ENCODE measurements at places on chromosomes 3 and 15.

- H3K36me3 ChIP-seq: no peaks in the 10 kb centered on the region
- H3K27me3 ChIP-seq: no peaks in the 10 kb centered on the region
- H3K4me3 ChIP-seq: no peak overlapping the region
- no peak overlapping the region for H3K27ac ChIP-seq
- H3K4me1 ChIP-seq: peaks cover 12% of the 10 kb centered on the region
- no peak for DNase-seq
Observed at GRCh38 chr3:168155303-168155702, 59.6 kb upstream of the GOLIM4 start.

GRCh38 chr3:8938021-8938420 lies 25.3 kb downstream of the RAD18 start:
- H3K27ac ChIP-seq: no peak overlapping the region
- no peak overlapping the region for H3K4me3 ChIP-seq
- H3K36me3 ChIP-seq: peaks cover 97% of the 10 kb centered on the region
- H3K4me1 ChIP-seq: no peaks in the 10 kb centered on the region
- peak; percentile 37 for DNase-seq

DNA sequence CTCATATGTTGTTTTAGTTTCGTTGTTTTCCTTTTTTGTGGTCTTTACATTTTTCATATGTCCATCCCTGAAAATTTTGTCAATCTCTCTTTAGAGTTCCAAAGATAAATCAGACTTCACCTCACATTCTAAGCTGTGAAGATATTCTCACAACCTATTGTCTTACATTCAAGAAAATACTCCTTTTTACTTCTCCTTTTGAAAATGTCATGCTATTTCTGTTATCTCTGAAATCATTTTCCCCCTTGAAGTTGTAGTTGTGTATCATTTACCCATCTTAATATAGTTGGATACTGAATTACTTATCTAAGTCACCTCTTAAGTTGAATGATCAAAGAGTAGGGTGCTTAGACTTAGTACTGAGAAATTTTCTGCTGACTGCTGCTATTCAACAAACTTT lies 74.3 kb downstream of the DCUN1D1 start:
- peaks cover 44% of the 10 kb centered on the region for H3K36me3 ChIP-seq
- H3K4me3 ChIP-seq: no peak overlapping the region
- no peaks in the 10 kb centered on the region for H3K27me3 ChIP-seq
- H3K27ac ChIP-seq: no peak overlapping the region
- H3K4me1 ChIP-seq: peaks cover 4% of the 10 kb centered on the region
- DNase-seq: no peak

- H3K36me3 ChIP-seq: no peaks in the 10 kb centered on the region
- no peak overlapping the region for H3K4me3 ChIP-seq
- H3K4me1 ChIP-seq: no peaks in the 10 kb centered on the region
- no peaks in the 10 kb centered on the region for H3K27me3 ChIP-seq
- DNase-seq: no peak
Observed at GRCh38 chr3:123685780-123686179, 100.9 kb upstream of the HACD2 start.

DNA sequence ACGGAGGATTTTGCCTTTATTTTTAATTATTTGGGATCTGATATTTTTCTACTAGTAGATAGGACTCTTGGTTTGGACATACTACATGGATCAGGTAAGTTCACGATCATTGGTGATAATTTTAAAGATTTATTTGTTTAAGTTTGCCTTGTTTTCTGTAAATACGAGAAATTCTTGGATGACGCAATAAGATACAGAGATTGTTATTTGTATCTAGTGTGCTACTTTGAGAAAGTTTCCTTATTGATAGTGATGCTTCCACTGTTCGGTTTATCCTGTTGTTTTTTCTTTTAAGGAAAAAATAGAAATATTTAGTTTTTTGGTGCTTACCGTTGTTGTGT lies 577 bp downstream of the CHD2 start:
- no peaks in the 10 kb centered on the region for H3K27me3 ChIP-seq
- H3K4me1 ChIP-seq: no peaks in the 10 kb centered on the region
- peak overlapping the region; percentile 76 for H3K4me3 ChIP-seq
- DNase-seq: no peak

DNA sequence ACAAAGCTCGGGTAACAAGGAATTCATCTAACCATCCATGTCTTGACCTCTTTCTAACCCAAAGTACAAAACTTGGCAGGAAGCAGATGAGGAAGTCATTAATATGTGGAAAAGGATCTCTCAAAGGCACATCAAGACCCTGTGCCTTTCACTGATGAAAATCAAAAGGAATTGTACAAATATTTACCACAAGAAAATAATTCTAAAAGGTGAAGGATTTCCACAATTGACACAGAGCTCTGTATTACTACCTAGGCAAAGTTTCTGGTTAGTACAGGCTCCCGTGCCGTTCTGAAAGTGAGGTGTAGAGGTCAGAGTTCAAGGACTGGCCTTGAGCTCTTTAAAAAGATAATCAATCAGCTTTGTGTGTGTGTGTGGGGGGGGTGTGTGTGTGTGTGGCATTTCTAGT lies 239.7 kb upstream of the ICE2 start:
- H3K36me3 ChIP-seq: no peaks in the 10 kb centered on the region
- DNase-seq: no peak
- no peak overlapping the region for H3K4me3 ChIP-seq
- H3K27me3 ChIP-seq: peaks cover 5% of the 10 kb centered on the region
- no peak overlapping the region for H3K27ac ChIP-seq
- no peaks in the 10 kb centered on the region for H3K4me1 ChIP-seq

DNA sequence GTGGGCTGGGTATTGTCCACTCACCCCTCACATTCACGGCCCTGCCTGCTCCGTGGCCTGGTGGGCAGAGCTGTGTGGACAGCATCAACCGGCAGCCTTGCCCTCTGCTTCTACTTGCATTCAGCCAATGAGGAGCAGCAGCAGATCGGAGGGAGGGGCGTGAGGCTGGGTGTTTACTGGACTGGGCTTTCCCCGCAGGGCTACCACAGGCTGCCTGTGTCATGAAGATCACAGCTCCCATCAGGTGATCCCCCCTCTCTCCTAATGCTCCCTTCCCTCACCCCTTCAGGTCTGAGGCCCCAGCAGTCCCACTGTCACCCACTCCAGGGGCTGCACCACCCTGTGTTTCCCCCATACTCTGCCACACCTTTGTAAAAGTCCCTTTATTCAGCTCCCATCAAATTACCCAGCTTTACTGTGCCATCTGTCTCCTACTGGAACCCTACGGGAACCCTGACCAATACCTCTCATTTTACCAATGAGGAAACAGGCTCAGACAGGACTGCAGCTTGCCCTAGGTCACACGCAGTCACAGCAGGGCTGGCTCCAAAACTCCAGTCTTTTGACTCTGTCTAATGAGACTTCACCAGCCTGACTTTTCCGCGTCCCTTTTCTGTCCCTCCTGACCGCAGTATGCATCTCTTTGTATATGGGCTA lies 81.1 kb downstream of the MEGF11 start:
- H3K27me3 ChIP-seq: peaks cover 43% of the 10 kb centered on the region
- no peak for DNase-seq
- no peaks in the 10 kb centered on the region for H3K4me1 ChIP-seq

- H3K4me1 ChIP-seq: peaks cover 9% of the 10 kb centered on the region
- H3K36me3 ChIP-seq: peaks cover 13% of the 10 kb centered on the region
- no peaks in the 10 kb centered on the region for H3K27me3 ChIP-seq
- peak overlapping the region; percentile 61 for H3K4me3 ChIP-seq
Observed at GRCh38 chr3:142027735-142028134, 121.6 kb downstream of the TFDP2 start.

- no peak overlapping the region for H3K4me3 ChIP-seq
- H3K36me3 ChIP-seq: no peaks in the 10 kb centered on the region
- DNase-seq: no peak
- H3K27ac ChIP-seq: no peak overlapping the region
- H3K4me1 ChIP-seq: no peaks in the 10 kb centered on the region
- no peaks in the 10 kb centered on the region for H3K27me3 ChIP-seq
Observed at GRCh38 chr3:69353503-69353902, 32.4 kb downstream of the FRMD4B start.

DNA sequence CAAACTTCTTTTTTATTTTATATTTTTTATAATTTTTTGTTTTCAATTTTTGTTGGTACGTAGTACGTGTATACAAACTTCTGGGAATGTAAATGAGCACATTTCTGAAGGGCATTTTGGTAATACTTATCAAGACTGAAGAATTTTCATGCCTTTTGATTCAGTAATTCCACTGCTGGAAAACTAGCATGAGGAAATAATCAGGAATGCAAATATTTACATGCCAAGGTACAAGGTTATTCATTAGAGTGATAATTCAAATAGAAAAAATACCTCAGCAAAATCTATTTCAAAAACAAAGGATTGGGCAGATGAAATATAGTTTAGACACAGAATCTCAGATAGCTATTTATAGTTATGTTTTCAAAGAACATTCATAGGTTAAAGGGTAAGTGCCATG lies 128.7 kb downstream of the DMXL2 start:
- no peaks in the 10 kb centered on the region for H3K4me1 ChIP-seq

All from K562 (cell line).